Left lung (tissue), 14 donors: ENCODE measurements at places on chromosomes 5 and 9. TPM values are rescaled to one million over a fixed set of nuclear protein-coding genes. Genes with fewer than 3 reads are reported as not detected.

GRCh38 chr5:133918316-133918715 is 50.1 kb downstream of the C5orf15 start:
- H3K4me1 ChIP-seq: no peaks in the 10 kb centered on the region
- no peaks in the 10 kb centered on the region for H3K27me3 ChIP-seq
- H3K36me3 ChIP-seq: no peaks in the 10 kb centered on the region
- H3K4me3 ChIP-seq: no peak overlapping the region
- H3K27ac ChIP-seq: no peak overlapping the region

The TRIO gene
- 122 TPM for total RNA-seq

- no peak for DNase-seq
- H3K27me3 ChIP-seq: no peaks in the 10 kb centered on the region
- H3K36me3 ChIP-seq: no peaks in the 10 kb centered on the region
- H3K4me1 ChIP-seq: no peaks in the 10 kb centered on the region
- no peak overlapping the region for H3K27ac ChIP-seq
Observed at GRCh38 chr5:61866930-61867329, 439.1 kb upstream of the KIF2A start.

DNA sequence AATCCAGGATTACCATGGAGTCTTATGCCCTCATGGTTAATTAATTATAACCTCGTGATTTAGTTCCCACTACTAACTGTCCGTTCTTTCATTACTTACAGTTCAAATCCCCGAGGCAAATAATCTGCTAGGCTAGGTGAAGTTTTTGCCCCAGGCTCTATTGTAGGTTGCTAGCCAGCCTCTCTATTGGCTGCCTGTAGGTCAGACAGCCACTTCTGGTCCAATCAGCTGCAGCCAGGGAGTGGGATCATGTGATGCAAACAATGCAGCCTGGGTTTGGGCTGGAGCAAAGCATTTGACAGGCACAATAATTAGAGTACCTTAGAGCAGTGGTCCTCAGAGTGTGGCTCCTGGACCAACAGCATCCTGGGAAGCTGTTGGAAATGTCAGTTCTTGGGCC is 17.7 kb downstream of the TMEM252 start:
- no peaks in the 10 kb centered on the region for H3K27me3 ChIP-seq
- DNase-seq: no peak
- H3K4me1 ChIP-seq: peaks cover 15% of the 10 kb centered on the region
- H3K27ac ChIP-seq: no peak overlapping the region

DNA sequence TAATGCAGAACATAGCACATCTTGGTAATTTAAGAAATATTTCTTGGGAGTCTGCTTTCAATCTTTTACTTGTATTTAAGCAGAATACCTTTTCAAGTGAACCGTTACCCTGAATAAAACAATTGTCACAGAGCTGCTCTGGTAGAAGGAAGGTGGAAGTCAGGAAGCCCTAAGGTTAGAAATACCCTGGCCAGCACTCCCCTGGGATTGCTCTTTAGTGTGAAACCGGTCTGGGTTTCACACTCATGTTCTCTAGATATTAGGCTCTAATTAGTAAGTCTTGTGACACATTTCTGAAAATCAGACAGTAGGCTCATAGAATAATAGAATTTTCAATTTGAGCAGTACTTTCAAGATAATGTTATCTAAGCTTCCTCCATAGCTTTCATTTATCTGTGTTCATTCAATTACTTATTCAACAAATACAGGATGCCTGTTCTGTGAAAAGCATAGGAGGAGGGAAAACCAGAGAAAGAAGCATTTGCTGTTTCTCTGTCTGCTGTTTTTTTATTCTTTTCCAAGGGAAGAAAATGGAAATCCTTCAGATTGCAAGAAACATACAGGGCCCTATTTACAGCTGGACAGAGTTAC is 825.5 kb downstream of the TLR4 start:
- no peak overlapping the region for H3K4me3 ChIP-seq
- H3K27me3 ChIP-seq: no peaks in the 10 kb centered on the region
- no peaks in the 10 kb centered on the region for H3K36me3 ChIP-seq
- no peak overlapping the region for H3K27ac ChIP-seq
- DNase-seq: no peak

- H3K4me3 ChIP-seq: no peak overlapping the region
- no peaks in the 10 kb centered on the region for H3K36me3 ChIP-seq
- no peaks in the 10 kb centered on the region for H3K27me3 ChIP-seq
- no peak overlapping the region for H3K27ac ChIP-seq
- H3K4me1 ChIP-seq: no peaks in the 10 kb centered on the region
Observed at GRCh38 chr5:60346393-60346792, 353.6 kb downstream of the DEPDC1B start.
